ENCODE measurements at places on chromosomes 2 and 18.
A peak's percentile ranks its signal among the peaks of the same experiment; 100 is the strongest.

DNA sequence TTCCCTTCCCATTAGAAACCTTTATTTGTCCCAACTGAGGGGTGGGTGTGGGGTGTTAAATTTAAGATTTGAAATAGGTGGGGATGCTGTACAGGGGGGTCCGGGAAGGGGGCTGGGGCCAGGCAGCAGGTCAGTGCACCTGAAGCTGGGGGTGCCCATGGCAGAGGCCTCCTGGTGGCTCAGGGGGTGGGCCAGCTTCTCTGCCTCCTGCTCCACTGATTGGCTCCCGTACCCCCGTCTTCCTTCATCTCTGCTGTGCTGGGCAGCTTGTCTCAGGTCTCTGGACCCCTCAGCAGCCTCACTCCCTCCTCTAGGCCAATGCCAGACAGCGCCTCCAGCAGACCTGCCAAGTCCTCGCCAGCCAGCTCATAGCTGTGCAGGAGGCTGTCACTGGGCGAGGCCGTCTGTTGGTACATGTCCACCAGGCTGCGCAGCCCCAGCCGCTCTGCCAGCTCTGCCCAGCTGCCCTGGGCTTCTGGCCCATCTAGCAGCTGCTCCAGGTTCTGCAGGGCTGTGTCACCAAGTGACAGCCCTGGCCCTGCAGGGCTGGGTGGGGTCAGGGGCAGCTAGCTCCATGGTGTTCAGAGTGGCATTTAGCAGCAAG is 2.0 kb upstream of the ANKRD62 start:
- no peak for DNase-seq

DNA sequence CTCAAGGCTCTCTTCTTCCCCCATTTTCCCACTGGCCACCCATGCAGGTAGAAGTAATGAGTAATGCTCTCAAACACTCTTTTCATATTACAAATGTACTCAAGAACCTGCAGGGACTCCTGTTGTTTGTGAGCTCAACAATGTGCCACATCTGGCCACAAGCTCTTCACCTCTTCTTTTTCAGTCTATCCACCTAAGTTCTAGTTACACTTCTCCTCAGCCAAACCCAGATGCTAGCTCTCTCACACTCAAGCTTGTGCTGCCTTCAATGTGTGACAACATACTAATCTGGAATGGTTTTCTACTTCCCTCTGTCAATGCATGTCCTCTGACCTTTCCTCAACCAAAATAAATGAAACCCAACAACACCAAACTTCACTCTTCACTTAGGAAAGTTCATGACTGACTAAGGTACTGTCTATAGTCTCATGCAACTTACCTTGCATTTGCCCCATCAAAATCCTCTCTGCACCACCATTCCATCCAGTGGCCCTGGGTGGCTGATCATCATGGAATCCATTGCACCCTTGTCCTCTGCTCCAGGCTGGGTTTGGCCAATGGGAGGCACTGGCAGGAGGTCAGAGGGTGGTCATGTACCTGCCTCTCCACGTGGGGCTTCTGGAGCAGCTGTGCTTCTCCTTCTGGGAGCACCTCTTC is 5.3 kb upstream of the IL18R1 start:
- no peak for DNase-seq

DNA sequence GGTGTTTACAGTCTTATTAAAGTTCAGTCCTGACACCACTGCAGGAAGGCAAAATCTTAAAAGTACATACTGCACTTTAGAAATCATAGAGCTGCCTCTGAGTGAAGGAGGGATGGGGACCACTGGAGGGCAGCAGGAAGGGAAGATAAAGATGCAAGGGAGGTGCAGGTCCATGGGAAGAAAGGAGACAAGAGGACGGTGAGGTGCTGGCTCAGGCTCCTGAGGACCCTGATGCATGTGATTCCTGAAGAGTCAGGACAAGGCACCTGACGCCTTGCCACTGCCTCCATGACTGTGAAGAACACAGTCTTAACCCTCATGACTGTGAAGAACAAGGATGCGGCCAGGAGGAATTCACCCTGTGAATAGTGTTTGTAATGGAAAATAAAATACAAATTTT is 116.2 kb upstream of the NPAS2 start:
- no peak for DNase-seq

DNA sequence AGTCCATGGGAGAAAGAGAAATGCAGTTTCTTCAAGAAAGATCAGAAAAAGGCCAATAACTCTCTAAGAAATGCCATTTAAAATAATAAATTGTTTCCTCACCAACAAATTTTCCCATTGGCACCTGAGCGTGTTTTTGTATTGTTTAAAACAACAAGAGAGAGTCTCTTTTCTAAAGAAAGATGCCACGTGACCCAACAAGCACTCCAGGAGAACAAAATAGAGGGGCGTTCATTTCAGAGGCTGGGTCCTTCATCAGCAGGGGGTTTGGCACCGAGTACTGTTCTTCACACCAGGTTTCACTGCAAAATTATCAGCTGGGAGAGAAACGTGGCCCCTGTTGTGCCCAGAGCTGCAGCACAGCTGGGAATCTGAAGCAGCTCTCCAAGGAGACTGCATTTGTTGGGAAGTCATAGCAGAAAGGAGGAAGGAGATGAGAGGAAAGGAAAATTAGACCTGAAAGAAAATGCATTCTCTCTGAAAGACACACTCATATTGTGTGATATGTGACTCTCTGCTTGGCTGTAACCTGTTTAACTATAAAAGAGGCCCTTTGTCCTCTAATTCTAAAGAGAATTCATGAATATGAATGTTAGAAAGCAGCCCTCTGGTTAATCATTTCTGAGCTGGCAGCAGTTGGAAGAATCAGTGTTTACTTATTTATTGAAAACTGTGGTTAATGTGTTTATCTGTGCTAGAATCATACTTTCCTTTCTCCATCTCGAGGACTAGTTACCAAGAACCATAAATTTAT is 205.3 kb upstream of the CDH20 start:
- peak; percentile 11 for DNase-seq

DNA sequence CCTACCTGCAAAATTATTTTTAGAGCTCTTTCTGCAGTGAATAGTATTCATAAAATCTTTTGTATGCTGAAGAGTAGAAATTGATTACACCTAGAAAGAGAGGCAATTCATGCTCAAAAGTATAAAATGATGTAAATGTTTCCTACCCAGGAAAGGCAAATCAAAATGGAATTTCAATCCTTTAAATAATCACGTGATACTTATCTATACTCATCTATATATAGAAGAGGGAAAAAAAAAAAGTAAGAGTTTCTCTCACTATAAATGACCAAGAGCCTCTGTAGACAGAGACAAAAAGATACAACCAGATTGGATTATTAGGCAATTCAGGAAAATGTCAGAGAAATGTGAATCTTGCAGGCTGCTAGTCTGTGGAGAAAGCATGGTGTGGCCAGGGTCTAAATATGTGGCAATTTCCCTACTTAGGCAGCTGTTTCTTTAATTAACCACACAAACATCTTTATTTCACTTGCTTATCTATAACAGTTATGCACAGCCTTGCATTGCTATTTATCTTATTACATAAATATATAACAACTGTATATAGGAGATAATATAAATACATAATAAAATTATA is 39.5 kb downstream of the METTL8 start:
- no peak for DNase-seq

DNA sequence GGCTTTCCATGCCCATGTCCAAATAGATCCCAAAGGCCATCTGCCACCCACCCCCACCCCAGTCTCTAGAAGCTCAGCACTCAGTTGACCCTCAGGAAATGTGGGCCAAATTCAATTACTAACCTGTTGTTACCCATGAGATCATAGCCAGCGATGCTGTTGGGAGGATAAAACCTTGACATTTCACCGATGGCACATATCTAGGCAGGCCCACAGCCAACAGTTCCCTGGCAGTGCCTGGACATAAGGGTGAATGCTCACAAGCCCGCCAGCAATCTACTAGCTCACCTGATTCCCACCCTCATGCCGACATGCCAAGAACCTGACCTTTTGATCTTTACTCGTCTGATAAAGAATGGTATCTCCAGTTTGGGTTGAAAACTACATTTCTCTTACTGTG is 11.8 kb upstream of the ACOXL start:
- DNase-seq, result no peak

GRCh38 chr2:138637686-138638085 is 136.1 kb downstream of the SPOPL start:
- DNase-seq, result no peak

GRCh38 chr18:44409071-44409470 is 271.6 kb upstream of the SETBP1 start:
- no peak for DNase-seq

DNA sequence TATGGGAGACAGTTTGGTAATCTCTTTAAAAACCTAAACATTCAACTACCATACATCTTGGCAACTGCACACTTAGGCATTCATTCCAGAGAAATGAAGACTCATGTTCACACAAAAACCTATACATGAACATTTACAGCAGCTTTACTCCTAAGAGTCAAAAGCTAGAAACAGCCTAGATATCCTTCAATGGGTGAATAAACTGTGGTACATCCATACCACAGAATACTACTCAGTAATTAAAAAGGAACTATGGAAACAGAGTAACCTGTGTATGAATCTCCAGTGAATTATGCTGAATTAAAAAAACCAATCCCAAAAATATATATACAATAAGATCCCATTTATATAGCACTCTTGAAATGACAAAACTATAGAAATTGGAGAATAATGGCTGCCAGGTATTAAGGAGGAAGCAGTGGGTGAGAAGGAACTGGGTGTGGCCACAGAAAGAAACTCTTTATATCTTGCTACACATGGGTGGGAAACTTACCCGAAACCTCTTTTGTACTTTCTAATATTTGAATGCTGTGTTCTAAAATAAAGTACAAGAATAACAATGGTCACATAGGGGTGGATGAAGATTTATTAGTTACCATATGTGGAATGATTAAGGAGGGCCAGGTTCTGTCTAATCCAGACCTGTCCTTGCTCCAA is 13.7 kb downstream of the SESTD1 start:
- no peak for DNase-seq

- no peak for DNase-seq
These were observed 43.0 kb upstream of the ITGB6 start for GRCh38 chr2:160242893-160243564.

DNA sequence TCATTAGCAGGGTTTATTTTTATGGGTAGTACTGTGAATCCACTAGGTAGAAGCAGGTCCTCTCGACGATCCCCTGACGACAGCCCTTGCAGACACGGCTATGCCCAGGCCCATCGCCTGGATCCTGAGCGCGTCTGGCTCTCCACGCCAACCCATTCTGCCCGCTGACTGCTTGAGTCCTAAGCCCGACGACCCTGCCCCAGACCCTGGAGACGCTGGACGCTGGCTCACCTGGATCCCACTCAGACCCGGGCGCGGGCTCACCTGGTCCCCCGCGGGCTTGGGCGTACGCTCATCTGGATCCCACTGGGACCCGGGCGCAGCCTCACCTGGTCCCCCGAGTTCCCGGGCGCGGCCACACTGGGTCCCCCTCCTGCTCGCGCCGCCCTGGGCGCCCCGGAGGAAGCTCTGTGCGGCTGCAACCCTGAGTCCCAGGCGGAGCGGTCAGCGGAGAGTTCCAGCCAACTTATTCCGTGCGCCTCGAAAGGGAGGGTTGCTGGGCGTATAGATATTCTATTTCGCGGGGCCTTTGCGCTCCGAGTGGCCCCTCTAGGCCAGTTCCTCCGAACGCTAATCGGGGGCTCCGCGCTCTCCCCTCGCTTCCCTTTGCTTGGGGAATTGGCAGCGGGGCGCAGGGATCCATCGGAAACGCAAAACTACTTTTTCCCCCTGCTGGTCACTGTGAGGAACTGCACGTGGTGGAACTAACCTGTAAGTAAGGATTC is 22.4 kb upstream of the RMP24 start:
- DNase-seq, result peak; percentile 75

DNA sequence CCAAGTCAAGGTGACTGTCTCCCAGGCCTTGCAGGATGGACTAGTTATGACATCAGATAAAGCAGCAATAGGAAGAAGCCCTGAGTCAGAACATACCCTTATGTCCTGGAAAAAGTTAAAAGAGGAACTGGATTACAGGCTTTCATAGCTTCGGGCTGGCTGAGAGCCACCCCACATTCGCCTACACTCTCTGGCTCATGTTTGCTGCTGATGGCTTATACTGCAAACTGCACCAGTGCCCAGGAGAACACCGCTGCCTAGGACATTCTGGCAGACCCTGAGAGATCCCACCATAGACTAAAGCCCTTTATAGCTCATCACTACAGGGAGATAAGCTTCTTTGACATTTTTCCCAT is 20.3 kb downstream of the SLC8A1 start:
- no peak for DNase-seq

DNA sequence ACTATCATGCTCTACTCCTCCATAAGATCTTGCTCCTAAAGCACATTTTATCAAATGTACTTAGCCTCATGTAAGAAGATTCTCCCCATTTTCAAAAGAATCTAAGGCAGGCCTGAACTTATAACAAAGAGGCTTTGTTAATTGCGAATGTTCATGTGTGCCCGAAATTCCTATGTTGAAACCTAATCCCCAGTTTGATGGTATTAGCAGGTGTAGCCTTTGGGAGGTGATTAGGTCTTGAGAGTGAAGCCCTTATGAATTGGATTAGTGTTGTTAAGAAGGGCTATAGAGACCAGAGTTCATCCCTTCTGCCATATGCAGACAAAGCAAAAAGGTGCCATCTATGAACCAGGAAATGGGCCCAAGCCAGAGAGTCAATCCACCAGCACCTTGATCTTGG is 234.5 kb downstream of the PAX3 start:
- DNase-seq, result no peak

GRCh38 chr2:143071185-143071876 is 57.9 kb upstream of the ARHGAP15 start:
- DNase-seq, result no peak

DNA sequence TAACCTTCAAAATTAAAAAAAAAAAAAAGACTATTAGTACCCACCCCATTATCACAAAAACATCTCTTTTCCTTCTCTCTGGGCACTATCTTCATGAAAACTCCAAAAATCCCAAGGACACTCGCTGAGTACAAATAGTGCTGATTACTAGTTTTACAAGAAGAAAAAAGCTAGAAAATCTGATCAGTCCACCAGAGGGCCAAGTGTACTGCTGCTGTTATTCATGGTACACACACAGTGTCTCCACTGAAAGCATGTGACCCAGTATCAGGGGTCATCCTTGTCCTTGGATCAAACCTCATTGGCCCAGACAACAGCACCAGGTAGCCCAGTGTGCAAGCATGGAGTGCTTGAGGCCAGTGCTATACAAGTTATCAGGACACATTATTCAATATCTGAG is 382.7 kb upstream of the KLHL29 start:
- no peak for DNase-seq

DNA sequence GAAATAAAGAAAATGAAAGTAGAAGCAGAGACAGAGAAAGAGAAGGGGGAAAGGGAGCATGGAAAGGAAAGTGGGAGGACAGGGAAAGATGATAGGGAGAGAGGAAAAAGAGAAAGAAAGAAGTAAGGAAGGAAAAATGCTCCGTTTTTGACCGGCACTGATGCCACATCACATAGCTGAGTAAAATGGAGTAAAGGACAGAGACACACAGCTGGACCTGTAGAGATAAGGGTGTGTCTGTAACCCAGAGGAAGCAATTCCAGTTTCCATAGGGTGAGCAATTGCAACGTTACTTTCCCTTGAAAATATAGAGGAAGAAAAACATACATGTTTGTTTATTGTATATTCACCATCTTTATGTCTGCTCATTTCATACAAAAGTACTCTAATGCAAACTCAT is 1866.9 kb upstream of the PIK3C3 start:
- DNase-seq, result no peak

- DNase-seq, result peak; percentile 78
These were observed 22.4 kb upstream of the TOGARAM2 start for GRCh38 chr2:28958689-28959088.

Measured in iPS-NIHi11 (cell line).